ENCODE measurements at places on chromosomes 3 and 15.

- no peak for DNase-seq
Observed at GRCh38 chr3:111173328-111173900, 101.8 kb downstream of the NECTIN3 start.

- DNase-seq, result no peak
Observed at GRCh38 chr15:56886363-56886931, 32.0 kb upstream of the TCF12 start.

GRCh38 chr3:67484085-67484484, 170.3 kb downstream of the SUCLG2 start:
- DNase-seq, result no peak

DNA sequence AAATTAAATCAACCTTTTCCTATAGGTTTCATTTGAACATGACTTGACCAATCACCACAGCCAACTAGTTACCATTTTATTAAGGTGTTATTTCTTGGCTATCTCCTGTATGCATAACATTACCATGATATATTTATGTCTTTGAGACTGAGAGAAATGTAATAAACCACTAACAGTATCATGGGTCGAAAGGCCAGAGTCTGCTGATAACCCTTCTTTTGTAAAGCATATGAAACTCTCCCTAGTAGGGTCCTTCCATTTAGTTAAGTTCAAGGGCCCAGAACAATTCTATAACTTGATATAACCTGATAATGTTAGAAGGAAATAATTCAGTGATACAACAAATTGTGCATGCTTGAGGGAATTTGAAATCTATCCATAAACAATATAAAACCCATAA, 14.3 kb upstream of the DPH6 start:
- no peak for DNase-seq

GRCh38 chr15:99614749-99615288, 49.0 kb downstream of the MEF2A start:
- DNase-seq, result no peak

DNA sequence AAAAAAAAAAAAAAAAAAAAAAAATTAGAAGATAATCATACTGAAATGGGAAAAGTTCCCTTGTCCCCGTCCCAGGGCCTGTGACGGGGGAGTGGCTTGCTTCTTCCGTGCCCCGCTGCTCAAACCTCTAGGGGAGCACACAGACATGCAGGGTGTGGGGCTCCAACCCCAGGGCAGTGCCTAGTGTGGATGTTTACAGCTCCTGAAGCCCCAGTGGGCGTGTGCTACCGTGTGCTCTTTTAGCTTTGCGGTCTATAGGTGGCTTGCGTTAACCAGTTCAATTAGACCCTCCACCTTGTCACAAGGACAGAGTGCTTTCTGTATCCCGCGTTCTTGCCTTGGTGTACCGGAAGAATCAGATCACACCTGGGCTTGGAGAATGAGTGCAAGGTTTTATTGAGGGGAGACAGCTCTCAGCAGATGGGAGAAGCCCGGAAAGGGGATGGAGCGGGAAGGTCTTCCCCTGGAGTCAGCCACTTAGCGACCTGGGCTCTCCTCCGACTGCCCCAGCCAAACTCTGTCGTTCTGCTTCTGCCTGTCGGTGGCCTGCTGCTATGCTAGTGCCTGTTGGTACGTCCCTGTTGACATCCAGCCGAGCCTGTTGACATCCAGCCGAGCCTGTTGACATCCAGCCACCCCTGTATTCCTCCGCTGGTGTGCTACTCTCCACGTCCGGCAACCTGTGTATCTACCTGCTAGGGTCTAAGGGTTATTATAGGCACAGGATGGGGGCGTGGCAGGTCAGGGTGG, 569.8 kb downstream of the VGLL3 start:
- no peak for DNase-seq

DNA sequence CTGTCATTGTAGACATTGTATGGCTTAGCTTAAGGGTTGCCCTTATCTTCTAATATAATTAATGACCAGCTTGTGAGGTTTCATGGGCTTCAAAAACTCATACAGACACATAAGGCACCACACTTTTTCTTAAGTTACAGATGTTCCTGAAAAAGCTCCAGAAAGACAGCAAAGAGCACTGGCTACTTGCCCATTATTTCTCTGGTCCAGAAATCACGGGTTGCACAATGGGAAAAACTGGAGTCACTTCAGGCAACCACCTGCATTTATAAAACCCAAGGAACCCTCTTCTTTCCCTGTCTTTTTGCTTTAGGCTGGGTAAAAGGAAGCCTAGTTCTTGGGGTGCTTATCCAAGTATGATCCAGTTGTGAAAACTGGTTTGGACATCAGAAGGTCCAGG, 2.3 kb upstream of the COL6A6 start:
- no peak for DNase-seq

GRCh38 chr3:167930453-167930852, 165.3 kb downstream of the GOLIM4 start:
- DNase-seq, result no peak

DNA sequence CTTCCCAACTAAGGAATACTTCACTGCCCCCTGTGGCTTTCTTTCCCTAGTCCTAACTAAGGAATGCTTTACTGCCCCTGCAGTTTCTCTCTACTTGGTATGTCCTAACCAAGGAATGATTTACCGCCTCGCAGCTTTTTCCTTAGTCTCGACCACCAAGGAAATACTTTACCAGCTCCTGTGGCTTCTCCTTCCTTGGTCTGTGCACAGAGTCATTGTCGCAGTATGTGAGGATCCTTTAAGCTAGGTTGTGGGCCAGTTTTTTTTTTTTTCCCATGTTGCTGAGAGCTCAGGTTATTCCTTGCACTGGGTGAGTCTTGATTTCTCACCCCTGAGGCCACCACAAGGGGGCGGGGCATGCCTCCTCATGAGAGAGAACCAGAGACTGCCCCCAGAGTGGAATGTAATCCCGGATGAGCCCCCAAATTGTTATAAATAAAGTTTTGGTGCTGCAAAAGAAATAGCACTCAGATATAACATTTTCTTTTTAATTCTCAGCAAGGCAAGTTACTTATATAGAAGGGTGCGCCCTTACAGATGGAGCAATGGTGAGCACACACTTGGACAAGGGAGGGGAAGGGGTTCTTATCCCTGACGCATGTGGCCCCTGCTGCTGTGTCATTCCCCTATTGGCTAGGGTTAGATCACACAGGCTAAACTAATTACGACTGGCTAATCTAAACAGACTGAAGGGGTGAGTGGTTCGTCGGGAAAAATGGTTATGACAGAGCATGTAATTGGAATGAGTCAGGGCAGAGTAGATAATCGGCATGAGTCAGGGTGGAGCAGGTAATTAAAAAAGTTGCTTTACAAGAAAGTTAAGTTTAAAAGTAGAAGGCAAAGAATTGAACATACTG, 27.0 kb downstream of the NDUFB4 start:
- DNase-seq, result peak; percentile 4

All from stimulated activated CD4-positive, alpha-beta T cell treated with anti-CD3 and anti-CD28 coated beads, Interleukin-12 subunit alpha, Interleukin-12 subunit beta, amount 100 ng/mL, for 24 hours (primary cell).